ENCODE measurements at places on chromosomes 3 and 15.

GRCh38 chr3:49641921-49642707 is 32.0 kb upstream of the APEH start:
- no peak for DNase-seq

GRCh38 chr3:195802795-195803194 is 8.9 kb downstream of the MUC4 start:
- no peak for DNase-seq

GRCh38 chr3:45320986-45321385 is 67.4 kb upstream of the LARS2 start:
- no peak for DNase-seq

DNA sequence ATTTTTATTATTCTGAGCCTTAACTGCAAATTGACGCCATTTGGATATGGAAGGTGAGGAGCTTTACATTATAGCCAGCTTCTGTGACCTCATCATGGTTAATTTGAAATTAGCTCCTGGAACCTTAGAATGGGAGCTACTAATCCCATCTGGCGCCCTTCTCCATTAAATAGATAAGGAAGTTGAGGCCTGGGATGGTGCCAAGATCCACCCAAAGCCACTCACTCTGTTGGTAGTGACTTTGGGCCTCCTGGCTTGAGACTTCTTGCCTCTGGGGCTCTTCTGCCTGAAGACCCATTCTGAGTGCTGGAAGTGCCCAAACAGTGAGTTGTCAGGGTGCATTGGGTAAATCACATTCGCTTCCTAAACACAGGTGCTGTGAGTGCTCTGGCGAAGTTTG is 12.0 kb upstream of the HMCES start:
- DNase-seq, result no peak

GRCh38 chr3:20125897-20126296 is 60.1 kb downstream of the SGO1 start:
- no peak for DNase-seq

DNA sequence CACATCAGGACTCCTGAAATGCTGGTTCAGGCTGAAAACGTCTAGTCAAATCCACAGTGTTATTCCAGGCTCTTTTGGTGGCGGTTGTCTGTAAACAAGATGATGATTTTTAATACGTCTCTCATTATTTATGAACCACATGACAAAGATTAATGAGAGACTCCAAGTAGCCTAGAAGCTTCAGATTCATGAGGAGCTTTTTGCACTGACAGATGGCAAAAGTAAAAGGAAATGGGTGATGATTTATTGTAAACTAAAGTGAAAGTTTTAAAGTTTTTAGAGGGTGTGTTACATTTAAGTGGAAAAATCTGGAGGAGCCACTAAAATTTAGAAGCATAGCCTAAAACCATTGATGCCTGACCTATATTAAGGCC is 77.0 kb downstream of the BBX start:
- no peak for DNase-seq

DNA sequence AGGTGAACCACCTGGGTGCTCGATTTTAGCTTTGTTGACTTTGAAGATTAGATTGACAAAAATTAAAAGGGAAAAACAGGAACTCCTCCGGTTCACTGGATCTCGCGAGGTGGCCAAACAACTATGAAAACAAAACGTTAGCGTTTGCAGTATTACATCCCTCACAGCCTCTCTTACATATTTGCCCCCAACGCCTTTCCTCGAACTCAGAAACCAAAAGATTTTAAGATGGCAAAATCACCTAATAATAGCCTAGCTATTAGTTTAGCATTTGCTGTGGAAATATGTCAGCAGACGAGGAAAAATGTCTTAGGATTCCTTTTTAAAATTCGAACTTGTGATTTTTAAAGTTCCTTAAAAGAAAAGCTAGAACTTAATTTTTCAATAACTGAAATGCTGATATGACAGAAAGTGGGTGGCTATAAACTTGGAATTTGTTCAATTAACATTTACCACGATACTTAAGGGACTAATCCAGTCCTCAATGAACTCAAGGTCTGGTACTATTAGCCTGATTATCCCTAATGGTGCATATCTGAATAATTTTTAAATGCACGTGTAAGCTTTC is 491 bp upstream of the SENP7 start:
- DNase-seq, result no peak

GRCh38 chr3:62373215-62373614 is at the start of gene FEZF2:
FEZF2 (minus strand) TSS chr3:62373550; CDS start chr3:62372868, 682 bp downstream.
- no peak for DNase-seq

DNA sequence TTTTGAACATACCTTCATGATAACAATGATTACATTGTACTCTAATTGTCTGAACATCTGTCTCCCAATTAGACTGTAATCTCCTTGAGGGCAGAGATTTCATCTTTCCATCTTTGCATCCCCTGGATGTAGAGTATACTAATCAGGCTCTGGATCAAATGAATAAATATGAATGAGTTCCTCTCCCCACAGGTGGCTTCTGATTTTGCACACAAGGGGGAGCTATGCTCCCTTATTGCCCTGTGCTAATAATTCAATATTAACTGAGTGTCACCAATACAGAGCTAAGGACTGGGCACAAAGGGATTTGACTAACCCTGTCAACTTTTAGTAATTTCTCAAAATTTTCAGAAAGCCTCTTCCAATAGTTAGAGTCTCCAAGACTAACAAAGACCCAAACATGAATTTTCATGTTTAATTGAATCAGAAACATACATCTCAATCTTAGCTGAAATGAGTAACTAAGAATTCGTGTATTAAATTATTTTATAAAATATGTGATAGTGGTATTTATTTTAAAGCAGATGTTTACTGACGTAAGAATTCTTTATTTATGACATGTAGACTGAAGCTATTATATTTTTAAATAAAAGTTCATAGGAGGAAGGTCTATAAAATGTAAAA is 3.0 kb downstream of the DUOXA1 start:
- no peak for DNase-seq

GRCh38 chr15:75136118-75136517 is 65.6 kb upstream of the C15orf39 start:
- DNase-seq, result no peak

DNA sequence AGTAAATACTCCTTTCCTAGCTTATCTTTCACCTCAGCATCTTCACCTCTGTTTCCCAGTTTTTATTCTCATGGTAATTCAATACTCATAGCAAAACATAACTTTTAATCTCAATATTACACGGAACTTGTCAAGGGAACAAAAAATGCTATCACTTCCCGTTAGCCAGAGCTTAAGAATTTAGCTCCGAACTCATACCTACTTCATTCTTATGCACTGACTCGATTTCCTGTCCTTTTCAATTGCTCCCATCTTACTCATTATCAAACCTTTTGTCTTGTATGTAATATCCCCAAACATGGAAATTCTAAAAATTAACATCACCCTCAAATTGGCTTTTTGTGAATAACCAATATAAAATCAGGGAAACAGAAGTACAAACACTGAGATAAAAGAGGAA is 28.2 kb downstream of the MYEF2 start:
- no peak for DNase-seq

DNA sequence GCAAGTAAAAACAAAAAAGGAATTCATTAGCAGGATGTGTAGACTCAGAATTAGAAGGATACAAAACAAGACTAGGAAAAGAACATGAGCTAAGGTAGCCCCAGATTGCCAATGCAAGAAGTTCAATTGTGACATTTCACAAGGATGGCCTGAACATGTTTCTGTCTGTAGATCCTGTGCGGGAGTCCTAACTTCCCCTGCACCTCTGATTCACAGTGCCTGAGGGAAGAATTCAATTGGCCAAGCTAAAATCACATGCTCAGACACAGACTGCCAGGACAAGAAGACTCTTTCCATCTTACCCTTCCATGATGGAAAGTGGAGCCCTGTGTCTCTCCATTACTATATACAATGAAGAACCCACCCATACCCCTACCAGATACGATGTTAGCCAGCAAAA is 251.5 kb downstream of the KCNH8 start:
- no peak for DNase-seq

DNA sequence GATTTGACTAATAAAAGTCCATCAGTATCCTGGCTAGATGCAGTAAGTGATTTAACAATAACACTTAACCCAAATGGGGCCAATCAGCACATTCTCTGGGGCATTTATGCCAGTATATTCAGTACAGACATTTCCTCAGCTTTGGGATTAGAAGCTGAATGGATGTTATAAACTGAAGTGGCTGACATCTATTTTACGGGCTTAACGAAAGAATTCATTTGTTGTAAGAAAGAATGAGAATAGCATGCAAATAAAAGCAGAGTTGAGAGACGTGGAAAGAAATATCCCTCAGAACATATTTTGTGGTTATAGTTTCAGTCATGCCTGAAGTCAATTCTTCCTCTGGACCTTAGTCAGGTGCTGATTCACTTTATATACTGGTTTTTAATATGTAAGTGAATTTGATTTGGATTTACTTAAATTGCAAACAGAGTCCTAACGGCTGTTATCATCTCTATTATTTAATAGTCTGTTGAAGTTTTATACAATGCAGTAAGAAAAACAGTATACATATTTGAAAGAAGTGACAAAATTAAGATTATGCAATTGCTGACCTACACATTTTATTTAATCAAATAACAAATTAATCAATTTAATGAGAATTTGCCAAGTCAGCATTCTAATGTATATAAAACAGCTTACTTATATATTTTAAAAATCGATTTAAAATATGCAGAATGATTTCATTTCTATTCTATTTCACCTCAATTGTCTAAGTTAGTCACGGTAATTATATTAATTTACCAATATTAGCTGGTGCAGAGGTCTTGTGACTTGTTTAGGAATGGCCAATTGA is 513.9 kb upstream of the CADM2 start:
- no peak for DNase-seq

DNA sequence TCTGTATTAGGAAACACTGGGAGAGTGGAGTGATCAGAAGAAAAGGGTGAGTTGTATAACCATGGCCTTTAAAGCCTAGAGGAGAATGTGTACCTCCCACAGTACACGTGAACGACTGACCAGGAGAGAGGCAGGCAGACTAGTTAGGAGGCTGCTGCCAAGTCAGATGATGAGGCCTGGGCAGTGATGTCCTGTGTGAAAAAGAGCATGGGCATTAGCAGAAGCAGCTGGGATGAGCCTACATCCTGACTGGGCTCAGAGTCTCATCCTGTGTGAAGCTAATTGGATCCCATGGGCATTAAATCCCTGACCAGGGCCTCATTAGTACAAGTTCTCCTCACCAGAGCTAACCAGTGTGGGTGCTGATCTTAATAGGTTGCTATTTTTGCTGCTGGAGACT is 89.1 kb upstream of the SLC2A2 start:
- DNase-seq, result no peak

DNA sequence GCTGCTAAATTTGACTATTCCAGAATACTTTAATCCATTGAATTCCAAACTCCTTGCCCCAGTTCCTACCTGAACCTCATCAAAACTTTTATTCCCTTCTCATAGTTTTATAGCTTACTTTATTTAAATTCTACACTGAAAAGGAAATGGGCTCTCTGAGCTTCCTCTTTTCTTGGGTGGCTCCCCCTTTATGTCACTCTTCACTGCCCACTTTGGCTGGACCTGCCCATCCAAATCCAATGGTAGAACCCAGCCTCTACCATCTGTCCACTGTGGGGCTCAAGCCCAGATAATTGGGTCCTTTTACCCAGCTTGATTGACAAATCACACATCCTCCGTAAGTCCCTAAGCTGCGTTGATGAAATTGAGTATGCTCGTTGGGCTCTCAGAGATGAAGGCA is 216.5 kb downstream of the BBX start:
- DNase-seq, result no peak

DNA sequence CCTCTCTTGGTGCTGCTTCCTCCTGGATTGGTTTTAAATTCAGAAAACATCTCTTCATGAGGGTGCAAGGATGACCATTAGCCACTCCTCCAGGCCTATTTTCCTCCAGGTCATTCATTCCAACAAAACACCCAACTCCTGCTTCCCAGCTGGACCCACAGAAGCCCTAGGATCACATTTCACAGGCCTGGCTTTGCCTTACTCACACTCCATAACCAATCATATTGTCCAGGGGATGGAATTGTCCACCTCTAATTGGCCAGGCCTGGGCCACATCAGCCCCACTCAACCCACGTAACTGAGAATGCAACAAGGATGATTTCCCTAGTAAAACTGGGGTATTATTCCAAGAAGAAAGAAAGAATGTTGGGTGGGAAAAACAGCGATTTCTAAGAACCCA is 616.7 kb upstream of the SUCLG2 start:
- DNase-seq, result no peak

DNA sequence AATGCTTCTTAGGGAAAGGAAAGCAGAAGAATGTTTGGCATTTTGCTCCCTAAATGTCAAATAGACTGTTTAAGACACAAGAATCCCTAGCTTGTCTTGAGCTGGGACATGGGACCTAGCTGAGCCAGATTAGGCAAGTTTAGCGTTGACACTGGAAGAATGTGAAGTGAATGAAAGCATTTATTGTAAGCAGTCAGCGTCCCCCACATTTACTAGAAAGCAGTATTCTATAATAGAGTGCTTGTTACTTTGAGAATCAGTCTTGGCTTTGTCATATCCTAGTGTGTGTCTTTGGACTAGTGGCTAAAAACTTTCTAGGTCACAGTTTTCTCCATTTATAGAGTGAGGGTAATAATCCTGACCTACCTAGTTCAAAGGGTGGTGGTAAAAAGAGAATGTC is 161.6 kb downstream of the ADAMTSL3 start:
- no peak for DNase-seq

DNA sequence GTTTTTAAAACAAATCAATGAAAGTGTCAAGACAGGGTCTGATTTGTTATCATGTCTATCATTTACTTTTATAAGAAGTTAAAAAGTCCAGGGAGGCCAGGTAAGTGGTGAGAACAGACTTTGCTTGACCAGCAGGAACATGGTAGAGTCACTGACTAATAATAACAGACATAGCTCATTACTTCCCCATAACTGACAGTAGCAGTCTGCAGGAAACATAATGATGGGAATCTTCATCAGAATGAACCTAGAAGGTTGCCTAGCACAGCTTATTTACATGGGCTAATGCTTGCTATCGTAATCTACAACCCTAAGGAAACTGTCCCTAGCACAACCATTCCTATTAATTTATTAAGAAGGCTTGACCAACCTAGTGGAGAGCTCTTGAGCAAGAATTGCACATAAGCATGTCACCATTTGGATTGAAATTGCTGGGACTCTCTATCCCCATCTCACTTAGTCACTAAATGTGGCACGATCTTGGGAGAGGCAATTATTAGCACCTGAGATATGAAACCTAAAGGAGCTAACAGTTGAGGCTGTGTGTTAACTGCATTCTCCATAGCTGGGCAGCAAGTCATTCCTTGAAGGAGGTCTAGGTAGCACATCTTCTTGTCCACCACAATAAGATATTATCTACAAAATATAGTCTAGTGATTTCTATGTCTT is 139.6 kb upstream of the ZBTB20 start:
- no peak for DNase-seq

DNA sequence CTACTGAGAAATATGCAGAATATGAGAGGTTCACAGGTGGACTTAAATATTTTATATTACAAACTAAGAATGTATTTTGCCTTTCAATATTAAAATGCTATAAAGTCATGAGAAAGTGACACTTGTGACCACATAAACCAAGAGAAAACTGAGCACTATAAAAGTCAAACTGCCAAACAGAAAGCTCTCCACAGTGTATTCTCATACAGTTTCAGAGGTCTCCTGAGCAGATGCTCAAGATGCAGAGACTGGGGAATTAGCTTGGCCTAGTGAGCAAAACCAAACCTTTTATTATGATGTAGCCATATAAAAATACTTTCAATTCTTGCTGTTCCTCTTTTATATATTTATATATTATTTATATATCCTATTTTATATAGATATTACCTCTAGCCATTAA is 227.8 kb downstream of the TBC1D5 start:
- no peak for DNase-seq

Measured in SJSA1 (cell line).